Esophagus squamous epithelium (tissue), 5 donors: ENCODE measurements at places on chromosomes 2 and 18.
A peak's percentile ranks its signal among the peaks of the same experiment; 100 is the strongest.

GRCh38 chr2:231642631-231643494, 50.2 kb downstream of the TEX44 start:
- peak; percentile 23 for DNase-seq

DNA sequence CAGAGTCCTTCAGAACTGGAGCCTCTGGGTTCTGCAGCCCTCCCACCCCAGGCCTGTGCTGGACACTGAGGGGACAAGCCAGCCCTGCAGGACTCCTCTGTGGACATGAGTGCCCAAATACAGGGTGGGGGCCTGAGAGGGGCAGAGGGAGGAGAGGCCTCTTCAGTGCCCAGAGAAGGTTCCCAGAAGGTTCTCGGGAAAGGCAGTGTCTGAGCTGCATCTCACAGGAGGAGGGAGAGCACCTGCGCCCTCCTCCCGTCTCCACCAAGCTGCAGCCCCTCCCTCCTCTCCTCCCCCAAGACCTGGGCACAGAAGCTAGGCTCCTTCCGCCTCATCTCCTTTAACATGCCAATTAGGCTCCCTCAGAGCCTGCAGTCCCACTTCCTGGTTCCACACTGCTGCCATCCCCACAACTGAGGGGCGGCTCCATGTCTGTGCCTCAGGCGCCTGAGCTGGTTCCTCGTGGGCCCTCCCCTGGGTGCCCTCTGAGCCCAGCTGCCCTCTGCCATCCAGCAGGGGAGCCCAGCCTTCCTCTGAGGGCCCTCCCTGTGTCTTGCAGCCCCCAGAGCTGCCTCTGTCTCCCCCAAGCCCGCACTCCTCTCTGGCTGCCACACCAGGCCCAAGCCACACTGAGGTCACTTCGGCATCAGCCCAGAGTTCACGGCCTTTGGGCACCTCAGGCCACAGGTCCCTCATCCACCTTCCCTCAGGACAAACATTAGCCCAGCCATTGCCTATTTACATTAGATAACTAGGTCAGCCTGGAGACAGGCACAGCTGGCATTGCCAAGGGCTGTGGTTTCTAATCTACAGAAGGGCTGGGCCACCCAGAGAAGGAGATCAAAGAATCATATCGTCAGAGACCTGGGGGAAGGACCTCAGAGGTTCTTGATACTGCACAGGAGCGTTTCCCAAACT, 28.9 kb downstream of the KCNK3 start:
- no peak for DNase-seq

GRCh38 chr18:62071071-62071470, 115.8 kb downstream of the PIGN start:
- no peak for DNase-seq

DNA sequence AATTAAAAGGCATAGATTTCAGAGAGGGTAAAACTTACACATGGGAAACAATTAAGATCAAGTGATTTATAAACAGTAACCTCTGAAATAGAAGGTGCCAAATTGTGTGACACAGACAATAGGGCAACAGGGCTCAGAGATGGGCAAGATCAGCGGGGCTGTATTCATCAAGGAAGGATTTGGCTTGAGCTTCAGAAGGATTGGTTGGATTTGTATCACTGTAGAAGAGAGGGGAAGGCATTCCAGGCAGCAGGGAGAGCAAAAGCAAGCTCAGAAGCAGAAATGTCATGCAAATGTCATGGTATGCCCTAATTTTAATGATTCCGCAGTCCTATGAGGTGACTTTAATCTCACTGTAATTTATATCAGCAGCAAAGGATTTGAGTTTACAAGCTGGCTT, 415.0 kb upstream of the NRP2 start:
- no peak for DNase-seq

DNA sequence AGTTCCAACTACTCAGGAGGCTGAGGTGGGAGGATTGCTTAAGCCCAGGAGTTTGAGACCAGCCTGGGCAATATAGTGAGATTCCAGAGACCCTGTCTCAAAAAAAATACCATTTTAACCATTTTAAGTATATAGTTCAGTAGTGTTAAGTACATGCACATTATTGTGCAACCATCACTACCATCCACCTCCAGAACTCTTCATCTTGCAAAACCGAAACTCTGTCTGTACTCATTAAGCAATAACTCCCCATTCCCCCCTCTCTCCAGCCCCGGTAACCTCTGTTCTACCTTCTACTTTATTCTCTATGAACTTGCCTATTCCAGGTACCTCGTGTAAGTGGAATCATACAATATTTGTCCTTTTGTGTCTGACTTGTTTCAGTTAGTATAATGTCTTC, 86.4 kb downstream of the GFPT1 start:
- DNase-seq, result no peak

GRCh38 chr2:24352664-24353063, 7.7 kb downstream of the ITSN2 start:
- no peak for DNase-seq

- no peak for DNase-seq
Measured at GRCh38 chr2:100317634-100318033, 4.7 kb downstream of the LONRF2 start.

GRCh38 chr2:37776487-37776886, 105.0 kb upstream of the CDC42EP3 start:
- DNase-seq, result no peak

DNA sequence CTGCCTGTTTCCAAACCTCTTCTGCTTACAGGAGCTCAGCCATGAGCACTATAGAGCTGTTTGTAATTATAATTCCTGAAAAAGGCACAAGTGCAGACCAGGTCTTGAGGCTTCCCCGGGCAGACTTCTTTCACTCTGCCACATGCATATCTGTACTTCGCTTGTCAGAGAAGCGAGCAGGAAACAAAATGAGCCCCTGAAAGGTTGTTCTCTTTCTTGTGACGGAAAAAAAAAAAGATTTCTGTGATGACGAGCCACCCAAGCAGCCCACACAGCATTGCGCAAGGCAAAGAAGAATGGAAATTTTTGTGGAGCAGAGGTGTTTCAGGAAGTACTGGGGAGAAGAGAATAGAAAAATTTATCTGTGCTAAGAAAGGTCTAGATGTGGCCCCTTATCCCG, 54.0 kb upstream of the LINC00305 start:
- no peak for DNase-seq

GRCh38 chr2:177169810-177170514, 42.6 kb upstream of the HNRNPA3 start:
- no peak for DNase-seq

DNA sequence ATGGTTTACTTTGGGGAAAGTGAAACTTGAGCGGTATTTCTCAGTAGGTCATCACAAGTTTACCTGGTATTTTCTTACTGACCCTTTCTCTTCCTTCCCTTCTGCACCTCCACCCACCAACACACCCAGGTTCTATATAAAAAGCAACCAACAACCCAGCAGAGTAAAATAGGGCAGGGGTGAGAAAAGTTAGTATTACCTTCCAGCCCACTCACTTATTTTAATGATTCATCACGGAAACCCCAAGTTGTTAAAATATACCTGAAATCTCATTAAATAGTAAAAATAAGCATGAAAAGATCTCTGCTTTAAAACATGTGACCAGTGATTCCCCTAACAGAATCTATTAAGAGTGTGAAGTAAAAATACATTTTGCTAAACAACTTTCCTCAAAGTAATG, 306.1 kb downstream of the ZEB2 start:
- no peak for DNase-seq

GRCh38 chr2:31874071-31874470, 136.7 kb downstream of the MEMO1 start:
- no peak for DNase-seq

DNA sequence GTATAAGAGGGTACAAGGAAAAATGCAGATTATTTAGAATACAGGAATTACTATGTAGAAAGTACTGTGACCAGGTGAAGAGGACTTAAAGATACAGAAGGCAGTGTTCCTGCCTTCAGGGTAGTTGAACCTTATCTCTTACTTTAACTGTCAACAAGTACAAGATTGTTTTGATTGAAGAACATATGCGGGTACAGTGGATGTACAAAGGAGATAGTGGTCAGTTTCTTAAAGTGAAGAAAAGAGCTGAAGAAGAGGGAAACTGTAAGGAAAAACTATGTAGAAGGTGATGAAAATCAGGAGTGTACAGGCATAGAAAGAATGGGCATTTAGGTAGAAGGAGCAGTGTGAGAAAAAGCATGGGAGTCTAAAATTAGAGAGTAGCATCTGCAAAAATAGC, 2.2 kb downstream of the RALBP1 start:
- DNase-seq, result no peak

- no peak for DNase-seq
Measured at GRCh38 chr18:5914951-5915350, 19.6 kb upstream of the TMEM200C start.

DNA sequence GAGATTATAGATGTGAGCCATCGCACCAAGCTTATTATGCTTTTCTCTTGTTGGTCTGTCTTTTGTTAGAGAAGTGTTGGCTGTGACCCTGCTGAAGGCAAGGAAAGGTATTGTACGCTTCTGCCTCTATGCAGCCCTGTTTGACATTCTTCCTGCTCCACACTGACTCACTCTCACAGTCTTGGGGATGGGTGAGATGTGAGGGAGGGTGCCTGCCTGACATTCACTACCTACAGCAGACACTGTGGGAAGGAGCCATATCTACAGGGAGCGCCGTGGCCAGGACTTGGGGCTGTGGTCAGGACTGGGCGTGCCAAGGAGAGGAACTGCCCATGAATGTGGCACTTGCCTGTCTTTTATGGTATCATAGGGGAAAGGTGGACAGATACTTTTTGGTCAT, 43.9 kb upstream of the FHL2 start:
- no peak for DNase-seq

DNA sequence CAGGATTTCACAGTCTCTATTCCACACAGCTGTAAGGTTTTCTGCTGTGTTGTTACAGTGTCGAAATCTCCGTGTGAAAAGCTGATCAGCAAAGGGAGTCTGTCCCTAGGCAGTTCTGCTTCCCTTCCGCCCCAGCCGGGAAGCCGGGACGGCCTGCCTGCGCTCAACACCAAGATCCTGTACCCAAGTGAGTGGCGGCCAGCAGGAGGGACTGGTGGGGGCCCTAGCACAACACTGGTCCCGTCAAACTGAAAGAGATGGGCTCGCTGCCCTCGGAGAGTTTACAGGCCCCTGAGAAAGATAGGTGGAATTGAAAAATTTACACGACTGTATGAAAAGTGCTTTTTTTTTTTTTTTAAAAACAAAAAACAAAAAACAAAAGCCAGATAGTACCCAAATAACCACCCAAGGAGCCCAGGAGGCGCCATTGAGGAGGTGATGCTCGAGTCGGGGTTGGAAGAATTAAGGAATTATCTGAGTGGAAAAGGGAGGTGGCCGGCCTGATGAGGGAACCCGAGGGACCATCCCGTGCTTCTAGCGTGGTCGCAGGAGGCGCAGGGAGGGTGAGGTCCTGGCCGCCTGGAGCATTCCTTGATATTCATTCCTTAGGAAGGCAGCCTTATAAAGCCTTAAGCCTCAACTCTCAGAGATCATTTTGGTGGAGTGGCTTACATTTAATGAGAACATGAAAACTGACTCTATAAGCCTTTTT, 96.7 kb downstream of the DGKD start:
- no peak for DNase-seq

DNA sequence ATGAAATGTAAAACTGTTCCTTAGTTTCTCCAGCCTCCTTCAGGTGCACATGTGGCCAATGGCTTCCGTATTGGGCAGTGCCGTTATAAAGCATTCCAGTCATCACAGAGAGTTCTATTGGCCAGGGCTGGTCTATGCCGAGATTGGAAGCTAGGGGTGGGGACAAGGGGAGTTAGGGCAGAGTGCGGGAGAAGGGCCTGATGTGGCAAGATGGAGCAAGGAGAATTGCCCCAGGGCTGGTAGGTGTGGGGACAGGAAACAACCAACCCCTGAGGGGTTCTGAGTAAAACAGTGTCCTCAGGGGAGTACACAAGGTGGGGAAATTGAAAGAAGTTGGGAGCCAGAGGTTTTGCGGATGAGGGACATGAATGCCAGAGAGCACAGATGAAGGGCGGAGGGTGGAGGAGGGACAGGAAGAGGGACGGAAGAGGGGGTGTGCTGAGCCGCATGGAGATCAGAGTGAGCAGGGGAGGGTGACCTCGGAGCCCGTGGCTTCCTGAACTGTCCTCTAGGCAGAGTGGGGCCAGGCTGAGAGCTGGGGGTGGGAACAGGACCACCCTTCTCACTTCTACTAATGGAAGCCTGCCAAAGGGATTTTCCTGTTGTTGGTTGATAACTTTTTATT, 9.1 kb upstream of the ATP6V1C2 start:
- DNase-seq, result no peak
